Activated naive CD4-positive, alpha-beta T cell treated with anti-CD3 and anti-CD28 coated beads for 36 hours (primary cell): ENCODE measurements at places on chromosomes 7 and 10. TPM values are rescaled to one million over a fixed set of nuclear protein-coding genes. Genes with fewer than 3 reads are reported as not detected.

The ZNF727 gene
- total RNA-seq = 0.44 TPM

The SORCS3 gene
- not detected for total RNA-seq

The SLC26A3 gene
- not detected for total RNA-seq

The XRCC2 gene
- total RNA-seq = 10.3 TPM

The RBM20 gene
- 0.40 TPM for total RNA-seq

The SLC18A3 gene
- total RNA-seq = not detected

The LIPM gene
- not detected for total RNA-seq

The CLDN3 gene
- not detected for total RNA-seq

The NEUROD6 gene
- not detected for total RNA-seq

The ARHGEF35 gene
- total RNA-seq = 6.5 TPM

DNA sequence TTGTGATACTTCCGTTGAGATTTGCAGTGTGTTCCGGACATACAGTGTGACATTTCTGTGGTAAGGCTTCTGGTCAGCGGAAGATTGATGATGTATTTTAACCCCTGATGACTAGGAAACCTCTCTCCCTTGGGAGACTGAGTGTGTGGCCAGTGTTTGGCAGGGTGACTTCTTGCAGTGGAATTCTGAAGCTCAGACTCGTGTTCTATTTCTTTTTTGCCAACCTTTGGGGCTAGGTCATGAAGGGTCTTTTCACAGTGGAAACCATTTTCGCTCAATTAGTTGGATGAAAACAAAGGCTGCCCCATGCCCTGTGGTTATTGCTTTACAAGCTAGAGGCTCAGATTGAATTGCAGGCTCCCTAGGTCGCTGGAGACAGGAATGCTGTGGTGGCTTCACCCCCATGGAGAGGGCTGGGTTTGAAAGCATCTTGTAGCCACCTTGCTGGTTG lies 288.9 kb downstream of the BBS9 start:
- DNase-seq = no peak

DNA sequence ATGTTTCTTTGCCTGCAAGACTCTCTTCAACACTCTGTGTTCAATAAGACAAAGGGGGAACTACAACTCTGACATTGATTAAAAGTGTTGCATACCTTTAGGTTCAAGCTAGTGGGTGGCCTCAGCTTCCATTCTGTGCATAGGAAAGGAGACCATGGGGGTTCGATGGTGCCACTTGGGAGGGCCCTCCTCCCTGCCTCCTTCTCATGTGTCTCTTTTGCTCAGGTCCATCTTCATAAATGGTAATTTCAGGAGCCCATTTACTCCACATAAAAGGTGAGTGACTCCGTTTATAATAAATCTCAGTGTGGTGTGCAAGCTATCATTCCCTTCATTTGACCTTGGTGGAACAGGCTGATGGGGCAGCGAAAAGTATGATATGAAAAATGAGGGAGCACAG lies 285.1 kb downstream of the LRMDA start:
- DNase-seq = no peak

DNA sequence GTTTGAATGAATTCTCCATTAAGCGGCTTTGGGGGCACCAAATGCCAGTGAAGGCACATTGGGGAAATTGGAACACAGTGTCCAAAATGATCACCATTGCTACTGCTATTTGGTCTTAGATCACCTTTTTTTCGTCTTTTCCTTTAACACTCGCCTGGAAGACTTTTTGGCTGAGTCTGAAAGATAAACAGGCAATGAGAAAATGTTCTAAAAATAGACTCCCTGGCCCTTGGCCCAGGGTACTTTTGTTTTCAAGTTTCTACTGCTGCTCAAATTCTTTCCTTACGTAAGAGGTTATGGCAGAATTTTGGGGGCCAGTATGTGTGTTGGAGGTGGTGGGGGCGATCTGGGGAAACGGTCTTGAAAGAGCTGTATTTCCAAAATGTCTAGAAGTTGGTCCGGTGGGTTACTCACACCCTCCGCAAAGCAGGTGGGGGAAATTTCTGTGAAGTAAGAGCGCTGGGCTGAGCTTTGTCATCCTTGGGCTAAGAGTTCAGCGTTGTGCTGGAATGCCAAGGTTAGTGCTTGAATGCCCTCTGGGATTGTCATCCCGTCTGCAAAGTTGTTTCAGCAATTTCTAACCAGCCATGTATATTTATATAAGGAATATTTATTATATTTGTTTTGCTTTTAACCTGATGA lies 1.3 kb upstream of the ITPRIP start:
- DNase-seq = no peak

DNA sequence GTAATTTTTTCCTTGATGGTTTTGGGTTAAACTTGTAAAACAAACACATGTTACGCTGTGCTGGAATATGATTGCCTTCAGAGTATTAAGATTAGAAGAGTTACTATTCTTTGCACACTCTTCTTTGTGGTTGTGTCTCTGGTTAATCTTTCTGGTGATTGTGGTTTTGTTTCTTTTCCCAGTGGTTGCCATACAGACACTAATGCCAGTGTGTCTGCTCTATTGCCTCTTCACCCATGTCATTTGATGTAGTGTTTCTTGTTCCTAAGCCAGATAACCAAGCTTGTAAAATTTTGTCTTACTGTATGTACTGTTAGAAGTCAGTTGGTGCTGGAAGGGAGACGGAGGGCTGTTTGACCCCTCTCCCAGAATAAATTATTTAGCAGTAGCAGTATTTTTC lies 124.8 kb downstream of the PHTF2 start:
- no peak for DNase-seq

- DNase-seq = peak; percentile 14
Observed at GRCh38 chr10:114925587-114926586, 12.1 kb upstream of the TRUB1 start.

- no peak for DNase-seq
Observed at GRCh38 chr10:10826125-10826524, 191.5 kb upstream of the CELF2 start.

DNA sequence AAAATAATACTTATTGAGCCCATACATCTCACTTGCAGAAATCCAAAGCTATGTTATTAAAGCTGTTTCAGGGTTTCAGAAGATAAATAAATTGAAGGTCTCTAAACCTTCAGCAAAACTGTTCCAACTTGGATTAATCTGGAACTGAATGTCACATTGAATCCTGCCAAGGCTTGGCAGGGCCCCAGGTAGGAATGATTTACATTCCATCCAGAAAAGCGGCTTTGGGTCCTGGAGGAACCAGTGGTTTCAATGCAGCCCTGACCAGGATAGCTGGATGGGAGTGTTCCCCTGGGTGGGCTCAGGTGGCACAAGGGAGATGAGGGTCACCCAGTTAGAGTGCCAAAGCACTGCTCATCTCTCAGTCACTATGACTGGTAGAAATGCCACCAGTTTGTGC lies 37.0 kb upstream of the TMEM72 start:
- DNase-seq = no peak

- no peak for DNase-seq
Observed at GRCh38 chr7:127683776-127684681, 32.0 kb downstream of the SND1 start.

GRCh38 chr10:28677888-28678686 lies 766 bp downstream of the BAMBI start:
- peak; percentile 25 for DNase-seq

DNA sequence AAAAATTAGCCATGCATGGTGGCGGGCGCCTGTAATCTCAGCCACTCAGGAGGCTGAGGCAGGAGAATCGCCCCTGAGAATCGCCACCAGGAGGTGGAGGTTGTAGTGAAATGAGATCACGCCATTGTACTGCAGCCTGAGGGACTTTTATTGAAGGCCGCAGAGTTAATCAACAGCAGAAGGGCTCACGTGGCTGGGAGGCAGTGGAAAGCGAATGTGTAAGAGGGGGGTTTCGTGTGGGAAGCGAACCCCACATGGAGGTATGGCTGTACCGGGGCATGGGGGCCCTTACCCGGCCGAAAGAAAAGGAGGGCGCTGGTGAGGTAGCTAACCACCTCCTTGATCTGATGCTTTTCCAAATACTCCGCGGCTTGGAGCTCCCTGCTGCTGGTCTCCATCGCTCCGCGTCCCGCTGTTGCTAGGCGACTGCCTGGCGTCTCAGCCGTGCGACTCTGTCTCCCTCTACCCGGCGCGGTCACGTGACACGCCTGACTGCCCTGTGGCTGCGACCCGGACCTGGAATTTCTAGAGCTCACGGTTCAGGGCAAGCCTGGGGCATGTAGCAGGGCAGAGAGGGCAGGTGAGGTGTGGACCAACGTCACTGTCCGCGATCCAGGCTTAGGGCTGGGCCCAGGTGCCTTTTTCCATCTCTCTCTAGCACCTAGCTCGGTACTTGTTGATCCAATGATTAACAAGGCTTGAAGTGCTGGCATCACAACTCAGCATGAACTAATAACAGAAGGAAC lies at the start of gene EFCAB10:
TSS of gene EFCAB10 (minus strand) at position 428 of the 746 bp plus-strand sequence. CDS start at position 398, 30 bp downstream.
- peak; percentile 78 for DNase-seq

- no peak for DNase-seq
Observed at GRCh38 chr7:108294595-108294994, 161.6 kb downstream of the NRCAM start.

- no peak for DNase-seq
Observed at GRCh38 chr7:147638566-147638965, 952.0 kb upstream of the C7orf33 start.

- no peak for DNase-seq
Observed at GRCh38 chr10:58796824-58797223, 284.2 kb downstream of the BICC1 start.

DNA sequence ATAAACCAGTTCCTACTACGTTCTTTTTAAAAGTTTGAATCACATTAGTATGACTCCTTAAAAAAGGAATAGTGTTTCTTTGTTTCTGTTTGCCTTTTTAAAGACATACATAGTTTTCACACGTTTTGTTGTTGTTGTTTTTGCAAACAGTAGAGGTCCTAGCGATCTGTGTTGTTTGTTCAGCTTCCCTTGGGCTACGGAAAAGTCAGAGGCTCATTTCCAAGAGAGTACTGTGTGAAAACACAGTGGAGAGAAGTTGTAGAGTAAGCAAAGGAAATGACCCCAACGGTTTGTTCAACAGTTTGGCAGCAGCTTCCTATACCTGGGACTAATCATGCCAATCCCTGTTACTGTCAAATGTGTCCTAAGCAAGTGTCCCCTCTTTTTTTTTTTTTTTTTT lies 87.1 kb upstream of the STEAP1 start:
- DNase-seq = no peak

DNA sequence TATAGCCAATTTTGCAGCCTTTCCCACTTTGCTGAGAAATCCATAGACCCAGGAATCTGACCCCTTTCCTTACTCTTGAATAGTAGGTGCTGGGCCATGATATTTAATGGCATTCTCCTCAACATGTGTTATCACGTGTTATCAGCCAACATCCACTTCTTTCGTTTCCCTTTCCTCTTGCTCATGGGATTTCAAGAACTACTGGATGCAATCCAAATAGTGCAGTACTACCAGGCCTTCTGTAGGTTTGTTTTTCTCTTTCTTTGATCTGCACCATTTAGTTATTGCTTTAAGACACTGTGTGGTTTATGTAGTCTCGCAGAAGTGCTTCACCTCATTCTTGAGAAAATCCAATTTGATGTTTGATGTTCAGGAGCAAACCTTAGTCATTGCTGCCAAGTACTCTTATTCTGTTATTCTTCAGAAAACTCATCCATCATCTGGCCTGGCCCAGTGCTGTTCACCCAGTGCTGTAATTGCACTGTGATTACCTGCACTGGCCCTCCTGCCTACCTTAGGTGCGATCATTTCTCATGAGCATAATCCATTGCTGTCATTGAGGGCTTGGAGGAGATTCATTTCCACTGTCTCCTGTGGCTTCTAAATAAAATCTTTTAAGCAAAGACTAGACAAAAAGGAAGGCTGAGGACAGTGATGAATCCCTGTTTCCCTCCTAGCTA lies 315.3 kb downstream of the BMPER start:
- DNase-seq = no peak

GRCh38 chr7:4659551-4660286 lies 22.4 kb upstream of the FOXK1 start:
- peak; percentile 31 for DNase-seq

GRCh38 chr7:25822823-25823222 lies 329.2 kb upstream of the NFE2L3 start:
- no peak for DNase-seq

DNA sequence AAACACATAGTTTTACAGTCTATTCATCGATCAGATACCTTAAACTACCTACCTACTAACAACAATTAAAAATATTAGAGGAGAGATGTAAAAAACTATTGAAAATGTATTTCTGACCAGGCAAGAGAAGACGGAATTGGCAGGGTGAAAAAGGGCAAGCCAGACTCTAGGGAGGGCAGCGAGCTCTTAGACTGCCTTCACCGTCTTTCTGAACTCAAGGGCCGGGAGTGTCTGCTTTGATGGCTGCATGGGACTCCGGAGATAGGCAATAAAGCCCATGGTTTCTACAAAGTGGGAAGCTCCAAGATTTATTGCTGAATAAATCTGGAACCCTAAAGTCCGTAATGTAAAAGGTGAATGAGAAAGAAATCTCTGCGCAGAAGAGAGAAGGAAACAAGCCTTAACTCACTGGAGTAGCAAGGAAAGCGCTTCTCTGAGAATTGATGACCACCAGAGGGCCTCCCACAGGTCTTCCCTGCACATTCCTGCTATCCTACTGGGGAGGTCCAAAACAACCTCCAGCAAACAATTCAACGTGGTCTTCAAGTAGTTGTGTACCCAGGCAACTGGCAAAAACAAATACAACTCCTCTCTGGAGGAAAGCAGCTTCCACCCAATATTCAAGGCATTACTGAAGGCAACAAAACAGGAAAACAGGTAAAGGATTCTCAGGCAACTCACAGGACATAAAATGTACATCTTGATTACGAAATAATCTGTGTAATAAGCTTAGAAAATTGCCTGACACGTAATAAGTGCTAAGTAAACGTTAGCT lies 181.3 kb downstream of the SDK1 start:
- DNase-seq = peak; percentile 14

- DNase-seq = no peak
Observed at GRCh38 chr10:22159180-22159579, 58.6 kb downstream of the EBLN1 start.

DNA sequence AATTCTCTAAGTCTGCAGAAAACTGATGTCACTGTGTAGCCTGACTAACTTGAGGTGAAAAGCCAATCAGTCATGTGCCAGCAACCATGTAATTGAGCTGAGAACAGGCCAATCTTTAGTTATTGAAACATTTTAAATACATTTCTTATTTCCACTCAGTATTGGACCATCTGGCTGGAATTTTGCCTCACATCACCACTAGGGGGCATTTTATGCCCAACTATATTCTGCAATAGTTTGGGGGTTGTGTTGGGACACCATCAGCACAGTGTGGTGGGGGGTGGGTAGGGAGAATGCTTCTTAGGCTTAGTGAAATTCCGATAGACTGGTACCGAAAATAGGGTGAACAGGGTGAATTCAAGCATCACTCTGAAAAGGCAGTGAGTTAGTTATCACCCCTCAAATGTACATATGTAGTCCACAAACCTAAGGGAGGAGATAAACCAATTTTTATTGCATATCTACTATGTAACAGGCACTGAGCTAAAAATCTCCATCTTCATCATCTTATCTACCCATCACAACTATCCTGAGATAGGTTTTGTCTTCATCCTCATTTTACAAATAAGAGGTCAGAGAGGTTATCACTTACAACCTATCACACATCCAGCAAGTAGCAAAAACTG lies 17.8 kb downstream of the NPSR1 start:
- DNase-seq = peak; percentile 37

DNA sequence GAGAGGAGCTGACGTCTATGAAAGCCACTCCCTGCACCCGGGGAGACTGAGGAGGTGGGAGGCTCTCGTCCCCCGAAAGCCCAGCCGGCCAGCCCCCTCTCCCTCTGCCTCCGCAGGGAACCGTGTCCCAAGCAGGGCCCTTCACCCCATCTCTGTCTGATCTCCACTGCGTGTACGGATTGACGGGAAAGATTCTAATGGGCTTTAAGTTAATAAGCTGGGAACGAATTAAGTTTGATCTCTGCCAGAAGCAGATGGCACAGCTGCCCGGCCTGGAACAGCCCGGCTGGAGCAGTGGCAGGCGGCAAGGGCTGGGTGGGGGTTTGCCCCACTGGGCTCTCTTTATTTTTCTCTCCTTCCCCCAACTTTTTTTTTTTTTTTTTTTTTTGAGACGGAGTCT lies 6.1 kb upstream of the SLC29A4 start:
- DNase-seq = no peak
